ENCODE measurements at places on chromosomes 16 and 17.

- no peak for DNase-seq
Measured at GRCh38 chr17:50103941-50104340, 8.8 kb downstream of the PDK2 start.

DNA sequence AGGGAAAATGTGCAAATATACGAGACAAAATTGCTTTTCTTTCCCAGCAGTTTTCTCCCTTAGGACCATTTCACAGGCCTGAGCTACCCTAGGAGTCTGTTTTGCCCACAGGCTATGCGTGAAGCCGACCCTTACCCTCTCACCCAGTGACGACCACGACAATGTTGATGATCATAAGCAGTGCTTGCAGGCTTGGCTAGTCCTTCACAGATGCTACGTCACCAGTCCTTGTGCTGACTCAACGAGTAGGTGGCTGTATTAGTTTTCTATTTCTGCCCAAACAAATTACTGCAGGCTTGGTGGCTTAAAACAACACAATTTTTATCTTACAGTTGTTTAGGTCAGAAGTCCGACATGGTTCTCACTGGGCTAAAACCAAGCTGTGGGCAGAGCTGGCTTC lies 574.6 kb upstream of the HSBP1 start:
- no peak for DNase-seq

GRCh38 chr17:37826497-37827430 lies 81.9 kb upstream of the HNF1B start:
- no peak for DNase-seq

GRCh38 chr16:22023505-22023904 lies 15.6 kb downstream of the MOSMO start:
- DNase-seq, result no peak

Measured in CD4-positive, alpha-beta T cell (primary cell).